NCI-H1105 treated with DMSO at 0.1 percent for 48 hours (cell line): ENCODE measurements at places on chromosomes 2 and 18.

- no peak for DNase-seq
Observed at GRCh38 chr2:217479566-217479965, 523.2 kb downstream of the TNS1 start.

GRCh38 chr2:233865838-233866237 lies 2.3 kb downstream of the MSL3B start:
- DNase-seq = no peak

GRCh38 chr2:137178951-137179377 lies 413.6 kb downstream of the THSD7B start:
- no peak for DNase-seq

DNA sequence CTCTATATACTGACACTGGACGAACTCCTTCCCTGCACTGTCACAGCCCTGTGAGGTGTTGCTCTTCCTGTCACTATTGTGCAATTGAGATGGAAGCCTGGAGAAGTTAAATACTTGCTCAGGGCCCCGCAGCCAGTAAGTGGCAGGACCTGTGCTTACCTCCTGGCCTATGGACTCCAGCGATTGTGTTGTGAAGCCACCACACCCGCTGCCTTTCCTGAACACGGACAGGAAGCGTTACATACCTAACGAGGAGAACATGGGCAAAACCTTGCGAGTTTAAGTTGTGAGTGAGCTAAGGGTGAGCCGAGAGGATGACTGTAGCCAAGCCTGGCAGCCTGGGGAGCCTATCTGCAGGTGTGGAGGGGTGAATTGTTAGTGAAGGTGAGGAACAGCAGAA lies 26.1 kb downstream of the RAB31 start:
- DNase-seq = no peak

DNA sequence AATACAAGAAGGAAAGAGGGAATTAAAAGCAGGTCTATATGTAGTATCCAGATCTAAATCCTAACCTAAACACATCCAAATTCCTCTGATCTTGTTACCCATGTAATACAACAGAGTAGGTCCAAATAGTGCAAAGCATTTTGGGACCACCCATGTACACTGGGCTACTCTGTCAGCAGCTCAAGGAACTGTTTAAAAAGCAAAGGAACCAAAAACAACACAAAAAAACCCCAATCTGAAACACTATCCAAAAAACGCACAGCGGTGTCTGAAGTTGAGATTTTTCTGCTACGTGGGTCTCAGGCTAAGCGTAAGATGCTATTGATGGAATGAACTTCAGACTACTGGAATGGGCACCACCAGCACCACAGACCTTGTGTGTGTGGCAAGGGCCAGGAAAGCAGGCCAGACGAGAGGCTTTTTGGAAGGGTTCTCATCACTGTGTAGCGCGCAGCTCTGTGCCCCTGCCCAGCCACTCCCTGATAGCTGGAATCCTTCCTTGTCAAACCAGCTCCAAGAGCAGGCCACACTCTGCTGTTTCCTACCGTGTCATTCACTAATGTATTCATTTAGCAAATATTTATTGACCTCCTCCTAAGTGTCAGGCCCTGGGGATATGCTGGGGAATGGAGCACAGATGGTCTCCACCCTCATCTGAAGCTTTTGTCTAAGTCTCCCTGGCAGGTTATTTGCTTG lies 101.4 kb downstream of the COLEC12 start:
- no peak for DNase-seq

GRCh38 chr2:216949700-216950413 lies 90.0 kb upstream of the TNP1 start:
- no peak for DNase-seq

- no peak for DNase-seq
Observed at GRCh38 chr2:55269645-55269990, 587 bp upstream of the MTIF2 start.

DNA sequence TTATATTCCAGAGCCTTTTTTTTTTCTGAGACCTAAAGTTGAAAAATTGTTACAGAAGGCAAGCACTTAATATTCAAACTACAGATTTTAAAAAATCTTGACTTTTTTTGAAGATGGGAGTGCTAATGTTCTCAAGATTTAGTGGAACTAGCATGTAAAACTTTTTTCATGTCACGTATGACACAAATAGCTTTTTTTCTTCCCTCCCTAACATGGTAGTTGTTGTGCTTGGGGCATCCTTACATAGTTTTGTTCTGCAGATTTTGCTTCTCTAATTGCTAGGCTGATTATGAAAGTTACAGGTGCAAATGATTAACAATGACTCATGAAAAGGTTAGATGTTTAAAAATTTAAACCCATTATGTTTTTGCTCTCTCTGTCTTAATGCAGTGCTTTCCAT lies 3.0 kb downstream of the EML6 start:
- DNase-seq = no peak

DNA sequence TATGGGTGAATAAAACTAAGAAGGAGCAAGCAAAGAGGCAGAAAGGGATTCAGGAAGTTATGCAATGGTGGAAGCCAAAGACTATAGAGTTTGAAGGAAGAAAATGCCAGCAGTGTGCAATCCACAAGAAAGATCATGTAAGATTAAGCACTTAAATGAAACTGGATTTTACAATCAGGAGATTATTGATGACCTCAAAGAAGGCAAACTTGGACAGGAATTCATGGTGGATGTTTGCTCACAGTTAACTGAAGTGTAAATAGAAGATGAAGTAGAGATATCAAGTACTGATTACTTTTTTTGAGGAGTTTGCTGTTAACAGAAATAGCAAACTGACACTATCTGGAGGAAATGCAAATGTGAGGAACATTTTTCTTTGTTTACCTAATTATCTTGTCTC lies 308.9 kb downstream of the RND3 start:
- DNase-seq = no peak

DNA sequence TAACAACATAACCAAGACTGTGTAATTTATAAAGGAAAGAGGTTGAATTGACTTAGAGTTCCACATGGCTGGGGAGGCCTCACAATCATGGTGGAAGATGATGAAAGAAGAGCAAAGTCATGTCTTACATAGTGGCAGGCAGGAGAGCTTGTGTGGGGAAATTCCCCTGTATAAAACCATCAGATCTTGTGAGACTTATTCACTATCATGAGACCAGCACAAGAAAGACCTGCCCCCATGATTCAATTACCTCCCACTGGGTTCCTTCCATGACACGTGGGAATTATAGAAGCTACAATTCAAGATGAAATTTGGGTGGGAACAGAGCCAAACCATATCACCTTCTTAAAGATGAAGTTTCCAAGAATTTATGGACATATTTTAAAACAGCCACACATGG lies 2.5 kb upstream of the IL36RN start:
- DNase-seq = no peak

DNA sequence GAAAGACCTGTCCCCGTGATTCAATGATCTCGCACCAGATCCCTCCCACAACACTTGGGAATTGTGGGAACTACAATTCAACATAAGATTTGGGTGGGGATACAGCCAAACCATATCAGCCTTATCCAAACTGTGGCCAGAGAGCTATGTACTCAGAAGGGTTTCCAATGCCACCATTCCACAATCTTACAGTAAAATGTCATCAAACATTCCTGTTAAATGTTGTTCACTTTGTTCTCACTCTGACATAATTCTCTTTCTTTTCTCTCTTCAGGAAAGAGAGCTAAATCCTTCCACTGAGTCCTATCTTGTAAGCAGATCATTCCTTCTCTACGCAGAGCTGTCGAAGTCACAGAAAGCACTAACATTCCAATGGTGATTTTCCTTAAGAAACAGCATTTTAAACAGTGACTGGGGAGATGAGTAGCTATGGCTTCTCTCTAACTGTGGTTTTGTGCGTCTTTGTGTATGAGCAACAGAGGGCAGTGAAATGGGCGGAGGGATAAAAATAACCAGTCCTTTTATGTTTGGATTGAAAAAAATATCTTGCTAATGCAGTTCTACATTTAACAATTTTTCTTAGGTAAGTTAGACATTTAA lies 684.7 kb downstream of the EPHA4 start:
- DNase-seq = no peak
